ENCODE measurements at places on chromosomes 12 and 14.
A peak's percentile ranks its signal among the peaks of the same experiment; 100 is the strongest.

DNA sequence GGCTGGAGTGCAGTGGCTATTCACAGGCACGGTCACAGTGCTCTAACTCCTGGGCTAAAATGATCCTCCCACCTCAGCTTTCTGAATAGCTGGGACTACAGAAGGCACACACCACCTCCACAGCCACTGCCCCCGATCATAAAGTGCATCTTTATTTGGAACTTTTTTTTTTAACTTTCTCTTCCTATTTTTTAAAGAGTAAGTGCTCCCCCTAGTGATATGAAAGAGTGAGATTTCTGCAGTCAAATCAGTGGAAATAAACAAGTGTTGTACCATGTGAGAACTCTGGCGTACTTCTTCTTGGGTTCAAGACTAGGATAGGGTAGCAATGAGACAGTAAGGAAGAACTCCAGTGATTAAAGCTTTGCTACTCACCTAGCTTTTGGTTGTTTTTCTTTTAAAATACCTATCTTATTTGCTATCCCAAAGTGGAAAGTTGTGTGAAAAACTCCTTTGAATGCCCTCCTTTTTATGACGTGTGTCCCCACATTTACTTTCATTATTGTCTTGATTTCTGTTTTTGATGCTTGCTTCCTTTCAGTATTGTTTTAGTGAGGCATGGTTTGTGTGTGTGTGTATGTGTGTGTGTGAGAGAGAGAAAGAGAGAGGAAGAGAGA, 6.6 kb downstream of the PPP4R4 start:
- DNase-seq: peak; percentile 60

GRCh38 chr12:116594325-116595038, 35.3 kb downstream of the MAP1LC3B2 start:
- DNase-seq: peak; percentile 87

- DNase-seq: no peak
Measured at GRCh38 chr12:9784816-9785215, 24.1 kb upstream of the CD69 start.

DNA sequence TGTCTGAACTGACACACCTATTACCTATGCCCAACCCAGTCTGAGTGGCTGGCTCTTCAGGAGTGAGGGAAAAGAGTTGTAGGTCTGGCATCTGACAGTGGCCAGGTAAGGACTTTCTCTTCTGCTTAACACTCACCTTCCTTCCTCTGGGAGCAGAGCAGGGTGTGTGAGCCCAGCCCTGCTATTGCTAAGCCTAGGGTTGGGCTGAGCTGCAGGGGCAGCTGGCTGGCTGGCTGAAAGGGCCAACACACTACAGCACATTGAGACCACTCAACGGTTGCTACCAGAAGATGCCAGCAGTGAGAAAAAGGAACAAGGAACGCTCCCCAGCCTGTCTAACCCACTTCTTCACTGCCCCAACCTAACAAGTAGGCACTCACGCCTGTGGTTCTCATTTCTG, 201.2 kb downstream of the DPF3 start:
- no peak for DNase-seq

DNA sequence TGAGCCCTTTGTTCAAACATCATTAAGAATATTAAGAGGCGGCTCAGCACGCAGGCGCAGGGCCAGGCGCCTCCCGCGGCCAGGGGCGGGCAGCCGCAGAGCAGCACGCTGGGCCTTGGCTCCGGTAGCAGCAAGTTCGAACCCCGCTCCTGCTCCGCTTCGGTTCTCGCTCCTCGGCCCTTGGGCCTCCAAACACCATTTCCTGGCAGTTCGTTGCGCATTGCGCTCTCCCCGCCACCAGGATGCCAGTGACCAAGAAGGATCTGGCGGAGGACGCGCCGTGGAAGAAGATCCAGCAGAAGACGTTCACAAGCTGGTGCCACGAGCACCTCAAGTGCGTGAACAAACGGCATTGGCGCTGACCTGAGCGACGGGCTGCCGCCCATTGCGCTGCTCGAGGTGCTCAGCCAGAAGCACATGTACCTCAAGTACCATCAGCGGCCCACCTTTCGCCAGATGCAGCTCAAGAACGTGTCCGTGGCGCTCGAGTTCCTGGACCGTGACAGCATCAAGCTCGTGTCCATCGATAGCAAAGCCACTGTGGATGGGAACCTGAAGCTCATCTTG, 6.9 kb upstream of the ACVRL1 start:
- no peak for DNase-seq

DNA sequence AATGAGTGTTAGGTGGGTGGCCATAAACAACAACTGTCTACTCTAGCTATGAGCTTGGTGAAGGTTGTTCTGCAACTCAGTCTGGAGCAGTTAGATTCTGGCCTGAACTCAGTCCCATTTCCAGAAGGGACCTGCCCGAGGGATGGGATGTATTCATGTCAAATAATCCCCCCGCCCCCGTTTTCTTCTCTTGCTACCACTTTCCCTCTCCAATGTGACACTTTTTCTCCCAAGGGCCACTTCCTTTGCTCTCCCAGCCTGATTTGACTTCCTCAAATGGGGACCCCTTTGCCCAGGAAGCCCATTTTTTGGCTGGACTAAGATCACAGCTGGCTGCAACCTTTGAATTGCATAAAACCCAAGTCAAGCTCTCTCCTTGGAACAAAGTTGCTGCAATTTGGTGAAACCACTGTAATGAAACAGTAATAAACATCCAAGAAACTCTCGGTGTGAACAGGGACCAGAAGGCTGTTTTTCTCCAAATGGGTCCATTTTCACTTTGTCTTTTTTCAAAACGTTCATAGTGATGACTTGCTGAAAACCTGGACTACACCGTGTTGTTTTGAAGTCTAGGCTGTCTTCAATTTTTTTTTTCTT, 137.2 kb upstream of the GSC start:
- no peak for DNase-seq

DNA sequence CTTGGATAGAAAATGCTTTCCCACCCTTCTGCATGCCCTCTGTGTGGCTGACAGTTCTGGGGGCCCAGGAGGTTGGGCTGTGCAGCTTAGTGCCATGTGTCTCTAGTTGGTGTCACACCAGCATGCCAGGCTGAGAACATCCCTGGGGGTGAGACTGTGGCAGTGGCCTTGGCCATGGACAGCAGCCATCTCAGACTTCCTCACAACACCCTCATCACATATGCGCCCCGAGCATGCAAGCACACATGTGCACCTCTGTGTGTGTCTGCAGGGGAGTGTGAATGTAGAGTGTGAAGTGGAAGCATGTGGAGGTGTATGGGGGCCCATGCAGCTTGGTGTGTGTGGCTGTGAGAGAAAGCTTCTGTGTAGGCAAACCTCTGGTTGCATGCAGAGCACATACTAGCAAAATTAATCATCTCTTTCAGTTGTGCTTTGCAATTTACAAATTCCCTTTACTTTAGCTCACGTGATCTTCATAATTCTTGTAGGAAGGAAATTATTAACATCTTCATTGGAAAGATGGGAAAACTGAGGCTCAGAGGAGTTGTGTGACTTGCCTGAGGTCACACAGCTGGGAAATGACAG, 8.4 kb downstream of the ASIC1 start:
- DNase-seq: no peak

DNA sequence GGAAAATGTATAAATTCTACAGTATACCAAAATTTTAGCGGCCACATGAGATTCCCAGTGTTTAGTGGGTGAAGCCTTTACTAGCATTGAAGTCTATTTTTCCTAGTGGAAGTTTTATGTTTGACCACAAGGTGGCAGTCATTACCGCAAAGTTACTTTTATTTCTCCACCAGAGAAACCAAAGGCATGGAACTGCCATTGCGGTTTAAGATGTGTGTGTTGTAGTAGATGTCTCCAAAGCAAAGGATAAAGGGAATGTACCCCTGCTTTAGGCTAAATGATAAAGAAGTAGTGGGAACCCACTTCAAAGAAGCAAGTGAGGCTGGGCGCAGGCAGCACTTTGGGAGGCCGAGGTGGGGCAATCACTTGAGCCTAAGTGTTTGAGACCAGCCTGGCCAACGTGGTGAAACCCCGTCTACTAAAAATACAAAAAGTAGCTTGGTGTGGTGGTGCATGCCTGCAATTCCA, 140.5 kb downstream of the PRKCH start:
- DNase-seq: peak; percentile 59

DNA sequence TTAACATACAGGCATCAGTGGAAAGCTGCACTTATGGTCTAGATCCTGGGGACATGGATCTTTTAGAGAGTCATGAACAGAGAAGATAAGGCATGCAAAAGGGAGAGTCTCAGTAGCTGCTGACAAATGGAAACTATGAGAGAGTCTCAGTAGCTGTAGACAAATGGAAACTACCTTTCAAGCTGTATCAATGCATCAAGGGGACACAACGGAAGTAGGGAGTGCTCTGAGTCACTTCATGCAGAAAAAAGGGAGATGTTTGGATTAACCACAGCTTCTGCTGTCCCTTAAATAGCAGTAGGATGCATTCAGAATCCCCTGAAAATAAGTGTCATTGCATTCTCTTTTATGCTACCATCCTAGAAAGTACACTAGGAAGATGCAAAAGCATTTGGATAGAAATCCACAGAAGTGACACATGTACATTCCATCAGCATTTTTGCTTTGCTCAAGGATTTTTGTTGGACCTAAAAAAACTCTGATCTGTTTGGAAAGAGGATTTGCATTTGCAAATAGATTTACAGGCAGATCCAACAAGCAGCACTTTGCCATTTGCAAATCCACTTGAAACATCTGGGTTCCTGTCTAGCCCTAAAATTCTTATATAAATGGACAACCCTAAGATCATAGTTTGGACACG, 227.5 kb upstream of the LMO3 start:
- DNase-seq: no peak

DNA sequence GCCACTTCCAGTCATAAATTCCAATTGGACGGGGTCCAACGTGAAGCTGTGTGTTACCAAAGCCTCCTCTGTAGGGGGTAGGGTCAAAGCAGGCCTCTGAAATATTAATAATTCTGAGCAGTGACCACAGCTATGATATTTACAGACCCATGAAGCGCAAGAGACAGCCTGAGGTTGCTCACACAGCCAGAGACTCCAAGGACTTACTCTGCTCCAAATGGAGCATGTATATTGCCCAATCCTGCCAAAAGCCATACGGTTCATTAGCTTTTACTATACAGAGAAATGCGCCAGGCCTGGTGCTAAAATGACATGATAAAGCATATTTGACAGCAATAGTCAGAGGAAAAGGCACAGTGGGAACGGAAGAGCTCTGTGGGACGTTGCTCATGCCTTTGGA, 151.3 kb downstream of the PAH start:
- no peak for DNase-seq

All from naive B cell (primary cell).